ENCODE measurements at places on chromosomes 12 and 14.

GRCh38 chr12:56898938-56899337 is 35.3 kb downstream of the SDR9C7 start:
- no peak for DNase-seq

- DNase-seq: no peak
These were observed 109.2 kb upstream of the SLCO1C1 start for GRCh38 chr12:20585913-20586312.

DNA sequence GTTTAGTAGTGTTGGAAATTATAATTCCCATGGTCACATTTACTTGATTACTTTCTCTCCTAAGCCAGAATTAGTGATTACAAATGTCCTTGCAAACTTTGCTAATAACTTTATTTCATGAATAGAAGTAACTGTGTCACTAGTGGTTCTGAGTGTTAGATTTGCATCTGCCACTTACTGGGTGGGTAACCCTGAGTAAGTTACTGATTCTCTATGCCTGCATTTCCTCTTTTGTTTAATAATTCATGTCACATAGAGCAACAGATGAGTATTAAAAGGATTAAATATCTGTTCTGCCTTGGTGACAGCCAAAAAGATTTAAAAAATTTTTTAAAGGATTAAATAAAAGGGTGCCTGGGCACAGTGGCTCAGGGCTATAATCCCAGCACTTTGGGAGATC is 78.6 kb downstream of the BHLHE41 start:
- no peak for DNase-seq

GRCh38 chr14:69314327-69314726 is 54.4 kb downstream of the GALNT16 start:
- no peak for DNase-seq

GRCh38 chr14:22388669-22389595 is 200.1 kb downstream of the DAD1 start:
- no peak for DNase-seq

GRCh38 chr14:33857650-33858049 is 93.2 kb downstream of the EGLN3 start:
- no peak for DNase-seq

- DNase-seq: no peak
These were observed 120.0 kb downstream of the PDE6H start for GRCh38 chr12:15092826-15093225.

DNA sequence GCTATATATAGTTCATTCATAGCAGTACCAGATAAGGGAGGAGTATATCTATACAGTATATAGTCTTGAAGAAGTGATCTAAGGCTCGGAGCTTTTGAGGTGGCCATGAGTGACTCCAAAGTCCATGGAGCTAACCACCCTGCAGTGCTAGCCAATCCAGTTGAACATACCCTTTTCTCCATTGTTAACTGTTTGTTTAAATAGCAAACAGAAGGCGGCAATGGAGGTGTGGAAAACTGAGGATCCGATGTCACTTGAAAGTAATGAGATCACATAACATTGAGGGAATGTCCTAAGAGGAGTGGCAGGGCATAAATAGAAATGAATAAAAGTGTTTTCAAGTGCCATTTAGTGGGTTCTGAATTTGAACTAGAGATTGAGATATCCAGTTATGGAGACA is 12.4 kb upstream of the SNAPC1 start:
- peak; percentile 52 for DNase-seq

DNA sequence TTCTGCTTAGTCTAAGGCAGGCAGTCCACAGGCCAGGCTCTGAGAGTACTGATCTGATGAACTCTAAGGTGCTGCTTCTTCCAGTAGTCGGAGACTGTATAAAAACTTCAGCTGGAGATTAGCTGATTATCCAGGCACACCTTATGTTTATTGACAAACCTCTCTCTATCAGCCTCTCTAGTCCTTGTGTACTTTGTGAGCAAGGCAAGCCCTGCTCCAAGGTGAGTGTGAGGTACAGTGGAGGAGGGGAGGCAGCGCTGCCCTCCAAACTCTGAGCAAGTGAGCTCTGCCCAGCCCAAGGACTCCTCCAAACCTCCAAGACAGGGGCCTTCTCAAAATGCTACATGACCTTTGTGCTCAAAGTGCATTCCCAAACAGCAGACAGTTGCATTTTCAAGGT is 95.9 kb upstream of the CDKN3 start:
- no peak for DNase-seq

GRCh38 chr12:88431246-88431645 is 149.0 kb downstream of the KITLG start:
- DNase-seq: no peak

GRCh38 chr12:91836696-91837095 is 308.9 kb downstream of the BTG1 start:
- DNase-seq: no peak

DNA sequence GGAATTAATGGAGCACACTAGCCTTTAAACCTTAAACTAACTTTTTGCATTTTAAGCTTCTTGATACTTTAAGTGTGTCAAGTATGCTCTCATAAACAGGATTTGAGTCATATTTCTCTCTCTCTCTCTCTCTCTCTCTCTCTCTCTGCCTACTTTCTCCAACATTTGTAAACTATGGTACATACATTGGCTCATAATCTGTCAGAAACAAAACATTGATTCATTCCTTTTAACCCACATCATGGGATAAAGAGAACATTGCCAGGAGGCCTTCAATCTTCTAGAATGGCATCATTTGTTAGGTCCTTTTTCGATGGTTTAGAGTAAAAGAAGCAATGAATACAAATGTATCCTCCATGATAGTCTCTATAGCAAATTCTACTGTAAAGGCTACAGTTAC is 81.6 kb upstream of the RERGL start:
- DNase-seq: no peak

- DNase-seq: peak; percentile 57
These were observed 599 bp upstream of the TRHDE start for GRCh38 chr12:72271451-72272090.

DNA sequence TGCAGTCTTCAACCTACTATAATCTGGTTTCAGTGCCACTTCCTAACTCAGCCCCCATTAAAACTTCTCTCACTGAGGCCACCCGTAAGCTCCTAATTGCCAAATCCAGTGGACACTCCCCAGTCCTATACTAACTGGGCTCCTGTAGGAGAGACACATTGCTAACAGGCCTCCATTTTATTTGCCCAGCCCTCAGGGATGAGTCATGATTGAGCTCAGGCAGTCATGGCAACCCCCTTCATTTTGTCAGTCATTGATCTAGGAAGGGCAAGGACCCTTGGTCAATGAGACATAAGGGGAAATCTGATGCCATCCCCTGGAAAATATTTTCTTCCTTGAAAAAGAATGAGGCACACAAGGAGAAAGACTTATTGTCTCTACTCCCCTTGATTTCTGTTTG is 70.1 kb upstream of the HIF1A start:
- no peak for DNase-seq

DNA sequence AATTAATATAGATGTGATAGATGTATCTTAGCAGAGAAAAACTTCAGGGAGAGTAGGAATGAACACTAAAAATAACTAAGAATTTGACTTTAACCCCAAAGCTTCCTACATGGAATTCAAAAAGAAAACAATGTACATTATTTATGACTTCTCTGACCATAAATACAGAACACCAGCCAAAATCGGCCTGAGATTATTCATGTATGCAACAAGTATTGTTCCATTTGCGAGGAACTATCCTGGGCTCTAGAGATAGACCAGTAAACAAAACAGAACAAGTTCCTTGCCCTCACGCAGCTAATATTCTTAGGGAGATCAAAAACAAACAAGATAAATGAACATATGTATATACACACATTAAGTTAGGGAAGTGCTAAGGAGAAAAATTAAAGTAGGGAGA is 432.3 kb upstream of the SOX5 start:
- DNase-seq: no peak

- no peak for DNase-seq
These were observed 12.7 kb upstream of the WDR89 start for GRCh38 chr14:63654346-63654745.

GRCh38 chr12:44812062-44812461 is 64.1 kb downstream of the NELL2 start:
- no peak for DNase-seq

GRCh38 chr14:23148591-23149249 is 29.7 kb upstream of the CEBPE start:
- no peak for DNase-seq

- no peak for DNase-seq
These were observed 20.5 kb downstream of the MEG3 start for GRCh38 chr14:100846309-100846859.

- no peak for DNase-seq
These were observed 172.1 kb downstream of the TTC7B start for GRCh38 chr14:90643982-90644670.

DNA sequence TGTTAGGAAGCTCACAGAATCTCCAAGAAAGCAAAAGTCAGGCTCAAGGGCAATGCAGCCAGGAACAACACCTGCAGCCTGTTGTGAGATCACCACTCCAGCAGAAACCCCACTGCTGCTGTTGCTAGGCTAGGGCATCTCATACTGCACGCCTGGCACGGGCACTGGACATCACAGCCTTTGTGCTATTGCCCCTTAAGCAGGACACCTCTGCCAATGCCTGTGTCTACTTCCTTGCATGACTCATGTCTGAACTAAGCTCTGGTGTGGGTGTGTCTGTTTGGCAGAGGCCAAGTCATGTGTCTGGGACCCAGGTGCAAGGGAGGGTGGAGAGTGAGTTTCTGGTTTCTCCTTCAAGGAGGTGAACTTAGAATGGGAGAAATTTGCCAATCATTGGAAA is 10.0 kb upstream of the DDX47 start:
- peak; percentile 82 for DNase-seq
